ENCODE measurements at places on chromosomes 3 and 15.

DNA sequence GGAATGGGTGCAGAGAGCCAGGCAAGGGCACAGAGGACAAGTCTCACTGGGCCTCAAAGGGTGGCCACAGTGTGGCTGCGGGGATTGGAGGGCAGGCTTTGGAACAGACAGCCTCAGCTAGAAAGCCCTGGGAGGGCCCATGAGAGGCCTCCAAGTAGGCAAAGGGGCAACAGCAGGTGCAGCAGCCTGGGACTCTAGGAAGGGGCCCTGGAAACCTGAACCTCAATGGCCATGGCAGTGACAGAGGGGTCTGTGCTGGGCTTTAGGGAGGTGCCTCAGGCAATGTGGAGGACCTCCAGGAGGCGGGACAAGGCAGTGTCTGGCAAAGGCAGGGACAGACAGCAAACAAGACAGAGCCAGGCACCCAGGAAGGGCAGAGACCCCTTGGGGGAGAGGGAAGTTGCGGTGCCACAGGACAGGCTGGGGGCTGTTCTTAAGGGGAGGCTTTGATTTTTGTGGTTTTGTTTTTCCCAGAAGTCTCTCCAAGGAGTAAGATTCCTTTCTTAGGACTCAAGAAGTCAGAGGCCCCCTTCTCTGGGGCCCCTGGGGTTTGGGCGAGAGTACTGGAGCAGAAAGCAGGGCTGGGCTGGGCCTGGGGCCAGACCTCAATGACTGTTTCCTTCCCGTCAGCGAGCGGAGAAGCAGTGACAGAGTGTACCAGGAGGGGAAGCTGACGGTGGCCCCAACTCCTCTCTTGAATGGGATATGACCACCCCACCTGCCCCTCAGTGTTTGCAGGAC, 9.7 kb downstream of the STOML1 start:
- DNase-seq = no peak

DNA sequence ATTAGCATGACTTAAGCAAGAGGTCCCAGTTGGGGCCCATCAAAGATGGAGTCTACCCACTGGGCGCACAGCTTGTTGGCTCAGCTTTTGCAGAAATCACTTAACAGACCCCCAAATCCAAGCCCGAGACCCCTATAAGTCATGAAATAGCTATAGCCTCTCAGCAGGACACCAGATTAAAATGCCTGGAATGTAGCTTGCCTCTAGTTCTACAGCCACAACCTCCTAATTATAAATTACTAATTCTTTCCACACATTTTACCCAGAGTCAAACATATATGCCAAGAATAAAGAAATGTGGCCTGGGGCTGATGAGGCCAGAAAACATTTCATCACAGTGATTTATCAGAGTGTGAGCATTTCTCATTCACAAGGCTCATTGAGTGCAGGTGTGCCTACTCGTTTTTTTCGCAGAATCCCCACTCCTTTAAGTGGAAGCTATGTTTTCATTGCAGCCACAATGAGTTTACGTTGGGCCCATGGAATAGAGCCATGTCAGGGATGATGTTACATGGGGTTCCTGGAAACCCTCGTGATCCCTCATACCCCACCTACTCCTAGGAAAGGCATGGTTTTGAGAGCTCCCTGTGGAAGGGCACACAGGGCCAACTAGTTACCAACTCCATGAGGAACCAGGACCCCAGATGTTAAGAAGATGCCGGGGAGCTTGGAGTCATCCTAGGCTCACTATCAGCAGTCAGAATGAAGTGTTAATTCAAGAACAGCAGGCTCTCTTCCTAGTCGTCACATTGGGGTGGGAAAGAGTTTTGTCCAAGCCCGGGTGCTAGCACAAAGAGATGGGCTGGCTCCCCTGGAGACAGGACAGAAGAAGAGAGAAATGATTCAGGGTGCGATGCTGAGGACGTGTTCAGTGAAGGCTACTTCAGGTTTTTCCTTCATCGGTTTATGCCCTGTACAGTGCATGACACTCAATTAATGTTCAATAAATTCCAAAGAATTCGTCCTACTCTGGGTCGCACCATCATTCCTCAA, 90.2 kb upstream of the ABHD17C start:
- no peak for DNase-seq

GRCh38 chr3:196208942-196209695, 2.1 kb downstream of the ZDHHC19 start:
- DNase-seq = no peak

DNA sequence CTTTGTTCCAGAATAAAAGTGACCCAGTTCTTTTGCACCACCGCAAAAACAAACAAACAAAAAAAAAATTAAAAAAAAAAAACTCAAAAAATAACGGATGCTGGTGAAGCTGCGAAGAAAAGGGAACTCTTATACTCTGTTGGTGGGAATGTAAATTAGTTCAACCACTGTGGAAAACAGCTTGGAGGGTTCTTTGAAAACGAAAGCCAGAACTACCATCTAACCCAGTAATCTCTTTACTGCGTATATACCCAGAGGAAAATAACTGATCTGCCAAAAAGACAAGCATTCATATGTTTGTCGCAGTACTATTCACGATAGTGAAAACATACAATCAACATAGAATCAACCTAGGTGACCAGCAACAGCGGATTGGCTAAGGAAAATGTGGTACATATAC, 298.9 kb upstream of the CBLB start:
- DNase-seq = no peak

GRCh38 chr15:68417897-68418296, 14.1 kb downstream of the ITGA11 start:
- DNase-seq = no peak

DNA sequence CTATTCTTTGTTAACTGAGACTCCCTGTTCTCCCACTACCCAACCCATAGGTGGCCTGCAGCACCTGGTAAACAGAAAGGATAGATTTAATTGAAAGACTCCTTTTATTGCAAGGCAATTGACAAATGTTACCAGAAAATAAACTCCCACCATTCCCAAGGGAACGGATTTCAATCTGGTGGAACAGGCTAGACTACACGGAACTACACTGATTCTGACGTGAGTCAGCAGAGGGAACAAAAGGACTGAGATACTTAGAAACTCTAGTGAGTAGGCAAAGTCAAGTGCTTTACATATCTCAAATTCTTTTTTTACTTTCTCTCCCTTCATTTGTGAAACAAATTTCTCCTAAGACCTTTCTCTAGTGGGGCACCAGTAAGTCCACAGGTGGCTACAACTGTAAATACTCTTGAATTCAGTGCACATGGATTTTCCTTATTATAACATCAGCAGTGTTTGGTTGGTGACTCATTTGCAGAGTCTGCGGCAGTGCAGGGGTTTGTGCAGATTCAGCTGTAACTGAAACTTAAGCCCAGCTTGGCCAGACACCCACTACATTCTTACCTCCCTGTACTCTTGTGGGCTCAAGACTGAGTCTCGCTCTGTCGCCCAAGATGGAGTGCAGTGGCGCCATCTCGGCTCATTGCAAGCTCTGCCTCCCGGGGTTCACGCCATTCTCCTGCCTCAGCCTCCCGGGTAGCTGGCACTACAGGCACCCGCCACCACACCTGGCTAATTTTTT, 34.3 kb upstream of the PLSCR2 start:
- DNase-seq = no peak

DNA sequence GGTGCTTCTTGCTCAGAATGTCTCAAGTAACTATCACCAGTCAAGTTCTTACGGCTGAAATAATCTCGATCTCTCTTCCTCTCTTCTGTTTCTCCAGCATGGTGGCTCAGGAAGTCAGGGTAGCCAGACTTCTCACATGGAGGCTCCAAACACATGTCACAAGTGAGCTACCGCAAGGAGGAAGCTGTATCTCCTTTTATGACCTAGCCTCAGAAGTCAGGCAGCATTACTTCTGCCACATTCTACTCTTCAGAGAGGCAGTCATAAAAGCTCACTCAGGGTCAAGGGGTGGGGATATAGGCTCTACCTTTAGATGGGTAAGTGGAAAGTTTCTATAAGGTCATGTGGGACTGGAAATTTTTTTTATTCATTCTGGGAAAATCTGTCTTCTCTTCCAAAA, 86.6 kb upstream of the NEO1 start:
- DNase-seq = no peak

GRCh38 chr15:80749589-80749988, 29.6 kb upstream of the CEMIP start:
- DNase-seq = peak; percentile 59

Measured in breast epithelium (tissue), 4 donors.